ENCODE measurements at places on chromosomes 7 and 10.

DNA sequence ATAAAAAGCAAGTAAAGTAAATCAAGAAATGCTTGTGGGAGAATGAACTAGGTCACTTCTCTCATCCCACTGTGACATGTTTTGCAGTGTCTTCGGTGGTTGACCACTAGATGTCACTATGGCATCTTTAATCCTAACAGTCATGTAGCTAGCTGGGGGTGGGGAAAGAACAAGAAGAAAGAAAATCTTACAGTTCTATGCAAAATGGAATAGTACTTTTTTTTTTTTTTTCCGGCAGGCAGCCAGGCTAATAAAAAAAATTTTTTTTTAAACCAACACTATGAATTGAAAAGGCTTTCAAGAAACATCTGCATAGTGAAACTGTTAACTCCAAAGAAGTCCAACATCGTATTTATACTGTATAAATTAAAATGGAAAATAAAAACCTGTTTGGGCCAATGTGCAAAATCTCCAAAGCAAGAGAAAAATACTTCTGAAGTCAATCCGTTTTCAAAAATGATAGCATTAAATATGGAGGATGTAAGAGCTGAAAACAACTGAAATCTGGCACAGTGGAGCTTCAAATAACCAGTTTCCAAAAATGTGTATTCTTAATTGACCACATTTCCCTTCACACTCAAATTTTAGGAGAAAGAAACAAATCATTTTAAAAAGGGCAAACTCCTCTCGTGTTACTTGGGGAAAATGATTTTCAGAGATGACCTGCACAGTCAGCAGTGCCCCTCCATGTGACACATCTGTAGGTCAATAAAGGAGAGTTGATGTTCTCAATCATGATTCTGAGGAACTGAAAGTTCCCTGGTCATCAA, 38.5 kb downstream of the CDK1 start:
- no peak for DNase-seq

DNA sequence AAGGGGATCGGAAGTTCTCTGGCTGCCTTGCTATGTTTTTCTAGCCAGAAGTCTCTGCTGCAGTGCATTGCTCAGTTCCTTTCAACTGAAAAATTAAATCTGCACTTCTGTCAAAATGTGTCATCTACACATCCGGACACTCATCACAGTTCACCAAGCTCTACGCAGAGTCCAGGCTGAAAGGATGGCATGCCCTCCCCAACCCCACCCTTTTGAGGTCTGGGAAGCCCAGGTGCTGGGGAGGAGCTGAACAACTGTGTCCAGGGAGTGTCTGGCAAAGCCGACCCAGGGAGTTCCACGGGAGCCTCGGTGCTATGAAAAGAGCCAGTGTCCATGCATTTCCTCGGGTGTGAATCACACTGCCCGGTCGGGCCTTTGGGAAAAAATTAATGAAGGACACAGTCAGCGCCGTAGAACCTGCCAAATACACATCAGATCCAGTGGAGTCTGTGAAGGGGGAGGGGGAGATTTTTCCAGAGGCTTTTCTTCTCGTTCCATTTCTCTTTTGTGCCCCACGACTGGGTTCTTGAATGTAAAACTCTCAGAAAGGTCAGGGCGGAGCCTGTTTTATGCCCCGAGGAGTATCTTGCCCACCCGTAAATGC, 757 bp upstream of the PALS2 start:
- peak; percentile 81 for DNase-seq

DNA sequence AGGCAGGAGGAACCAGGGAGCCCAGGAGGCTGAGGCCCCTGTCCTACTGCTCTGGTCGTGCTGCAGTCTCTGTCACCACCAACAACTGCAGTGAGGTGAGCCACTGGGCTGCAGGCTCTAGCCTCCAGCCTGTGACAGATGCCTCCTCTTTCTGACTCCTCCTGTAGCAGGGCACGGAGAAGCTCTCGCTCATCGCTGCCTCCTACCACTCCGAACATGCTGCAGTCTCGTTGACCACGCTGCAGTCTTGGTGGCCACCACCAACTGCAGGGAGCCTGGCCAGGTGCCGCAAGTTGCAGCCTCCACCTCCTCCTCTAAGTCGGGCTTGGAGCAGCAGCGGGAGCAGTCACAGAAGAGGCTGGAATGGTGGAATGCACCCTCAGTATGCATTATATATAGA, 22.1 kb upstream of the VOPP1 start:
- no peak for DNase-seq

DNA sequence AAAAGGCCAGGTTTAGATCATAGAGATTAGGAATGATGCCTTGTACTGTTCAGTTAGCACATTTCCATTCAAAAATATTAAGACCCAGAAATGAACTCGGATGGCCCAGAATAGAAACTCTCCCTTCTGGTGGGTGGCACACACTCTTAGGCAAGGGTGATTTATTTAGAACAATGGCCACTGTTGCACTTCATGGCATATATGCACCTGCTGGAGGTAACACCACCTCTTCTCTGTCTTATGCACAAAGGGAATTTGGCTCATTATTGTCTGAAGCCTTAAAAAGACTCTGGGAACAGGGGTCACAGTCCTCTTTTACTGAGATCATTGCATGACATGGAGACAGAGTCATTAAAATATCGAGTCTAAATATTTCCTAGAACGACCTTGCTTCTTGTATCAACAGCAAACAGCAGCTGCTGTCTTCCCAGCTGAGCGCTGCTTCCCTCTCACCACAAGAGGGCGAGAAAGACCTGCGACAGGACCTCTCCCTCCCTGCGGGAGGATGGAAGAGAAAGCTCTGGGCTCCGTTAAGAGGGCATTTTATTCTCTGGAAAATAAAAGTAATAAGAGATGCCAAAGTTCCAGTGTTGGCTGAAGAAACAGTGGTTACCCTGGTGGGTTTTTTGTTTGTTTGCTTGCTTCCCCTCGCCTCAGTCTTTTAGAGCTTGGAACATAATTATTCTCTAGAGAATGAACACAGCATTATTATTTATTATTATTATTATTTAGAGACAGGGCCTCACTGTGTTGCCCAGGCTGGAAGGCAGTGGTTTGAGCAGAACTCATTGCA, 13.5 kb upstream of the BAMBI start:
- DNase-seq, result peak; percentile 90

GRCh38 chr10:23643111-23643780, 204.4 kb downstream of the OTUD1 start:
- no peak for DNase-seq

DNA sequence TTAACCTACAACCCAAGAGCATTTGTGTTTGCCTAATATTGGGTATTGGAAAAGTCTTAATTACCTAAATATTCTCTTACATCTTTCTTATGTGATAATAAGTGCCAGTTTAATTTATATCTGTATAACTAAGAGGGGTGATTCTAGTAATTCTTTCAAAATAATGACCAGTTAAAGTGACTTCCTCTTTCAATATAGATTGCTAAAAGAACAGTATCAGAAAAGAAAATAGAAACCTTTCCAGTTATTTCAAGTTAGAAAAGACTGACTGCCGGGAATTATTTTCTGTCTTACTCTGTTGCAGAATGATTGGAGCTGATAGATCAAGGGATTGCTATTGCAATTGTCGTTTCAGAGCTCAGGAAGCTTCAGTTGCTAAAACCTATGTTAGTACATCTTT, 525.0 kb upstream of the SEMA3D start:
- no peak for DNase-seq

GRCh38 chr10:23258516-23258915, 66.4 kb downstream of the PTF1A start:
- no peak for DNase-seq

GRCh38 chr7:76314042-76314721, 11.7 kb downstream of the HSPB1 start:
- peak; percentile 98 for DNase-seq

DNA sequence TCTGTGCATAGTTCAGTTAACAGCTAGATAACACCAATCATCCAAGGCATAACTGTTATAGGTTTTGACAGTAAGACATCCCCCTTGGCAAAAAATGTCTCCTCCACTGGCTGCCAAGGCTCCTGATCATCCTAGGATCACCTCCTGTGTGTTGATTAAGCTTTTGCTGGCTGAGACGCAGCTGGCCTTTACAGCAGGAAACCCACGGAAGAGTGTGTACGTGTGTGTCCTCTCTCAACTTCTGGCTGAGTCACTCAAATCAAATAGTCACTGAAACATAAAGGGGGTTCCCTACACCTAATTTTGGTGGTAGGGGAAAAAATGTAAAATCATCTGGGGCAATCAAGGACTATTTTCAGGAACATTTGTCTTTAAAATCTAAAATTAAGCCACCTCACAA, 208.8 kb downstream of the CTNNA3 start:
- DNase-seq, result no peak

GRCh38 chr7:80902716-80903308, 16.0 kb downstream of the SEMA3C start:
- DNase-seq, result no peak

DNA sequence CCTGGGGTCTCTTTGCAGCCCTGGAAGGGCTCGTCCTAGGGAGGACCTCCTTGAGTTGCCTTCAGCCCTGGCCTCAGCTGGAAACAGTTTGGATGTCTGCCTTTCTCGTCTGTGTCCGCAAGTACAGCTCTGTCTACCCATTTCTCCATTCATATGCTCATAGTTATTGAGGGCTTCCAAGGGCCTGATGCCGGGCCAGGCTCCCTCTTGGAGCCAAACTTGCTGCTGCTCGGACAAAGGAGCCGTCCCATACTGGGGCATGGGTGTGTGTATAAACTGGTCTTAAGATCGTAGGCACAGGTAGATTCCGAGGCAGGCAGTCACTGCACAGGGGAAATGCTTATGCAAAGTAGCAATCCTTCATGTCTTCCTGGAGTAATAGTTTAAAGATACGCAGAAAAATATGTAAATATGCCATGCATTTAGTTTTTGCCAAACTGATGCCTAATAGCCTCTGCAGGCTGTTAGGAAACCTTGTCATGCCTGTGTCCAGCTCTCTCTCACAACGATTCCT, 117.0 kb upstream of the BTBD16 start:
- DNase-seq, result peak; percentile 10

GRCh38 chr7:129370812-129371211, 63.4 kb upstream of the STRIP2 start:
- DNase-seq, result no peak

DNA sequence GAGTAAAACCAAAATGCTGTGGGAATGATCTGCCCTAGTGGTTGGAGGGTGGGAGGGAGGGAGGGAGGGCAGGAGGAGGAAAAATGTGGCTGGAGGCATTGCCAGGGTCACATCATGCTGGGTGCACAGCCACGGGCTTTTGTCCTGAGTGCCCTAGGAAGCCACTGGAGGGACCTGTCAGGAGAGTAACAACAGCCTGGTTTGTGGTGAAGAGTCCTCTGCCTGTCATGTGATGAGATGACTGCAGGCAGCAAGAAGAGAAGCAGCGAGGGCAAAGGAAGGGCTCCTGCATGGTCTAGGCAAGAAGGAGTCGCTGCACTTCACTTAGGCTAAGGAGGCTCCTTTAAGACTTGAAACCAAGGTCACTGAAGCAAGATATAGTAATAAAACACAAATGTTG, 65.6 kb downstream of the PKD1L1 start:
- no peak for DNase-seq

DNA sequence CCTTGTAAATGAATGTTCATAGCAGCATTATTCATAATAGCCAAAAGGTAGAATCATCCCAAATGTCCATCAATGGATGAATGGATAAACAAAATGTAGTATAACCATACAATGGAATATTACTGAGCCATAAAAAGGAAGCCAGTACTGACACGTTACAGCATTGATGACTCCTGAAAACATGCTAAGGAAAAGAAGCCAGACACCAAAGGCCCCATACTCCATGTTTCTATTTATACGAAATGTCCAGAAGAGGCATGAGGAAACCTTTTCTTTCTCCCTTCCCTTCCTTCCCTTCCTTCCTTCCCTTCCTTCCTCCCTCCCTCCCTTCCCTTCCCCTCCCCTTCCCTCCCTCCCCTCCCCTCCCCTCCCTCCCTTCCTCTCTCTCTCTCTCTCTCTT, 131.9 kb downstream of the JAZF1 start:
- DNase-seq, result no peak

- no peak for DNase-seq
These were observed 182.4 kb downstream of the MYOF start for GRCh38 chr10:93299606-93300287.

- DNase-seq, result peak; percentile 91
These were observed 106.2 kb downstream of the SNX10 start for GRCh38 chr7:26397796-26398426.

DNA sequence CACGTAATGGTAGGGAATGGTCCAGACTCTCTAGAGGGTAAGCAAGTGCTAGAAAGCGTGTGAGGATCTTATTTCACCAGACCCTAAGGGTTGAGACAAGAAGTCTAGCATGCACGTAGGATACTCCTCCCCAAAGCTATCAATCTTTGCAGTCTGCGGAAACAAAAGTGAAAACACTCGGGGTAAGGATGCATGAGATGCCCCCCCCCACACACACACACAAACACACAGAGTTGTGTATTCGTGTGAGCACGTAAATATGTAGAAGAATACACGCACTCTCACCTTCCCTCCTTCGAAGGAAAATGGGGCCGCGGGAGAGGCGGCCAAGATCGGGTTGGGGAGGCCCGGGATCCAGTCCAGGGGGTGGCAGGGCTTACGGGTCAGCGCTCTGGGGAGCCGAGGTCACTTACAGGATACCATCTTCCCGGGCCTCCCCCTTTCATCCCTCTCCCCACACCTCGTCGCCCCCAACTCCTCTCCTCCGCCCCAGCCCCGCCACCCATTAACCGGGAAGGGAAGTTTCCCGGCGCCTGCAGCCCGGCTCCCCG, 455 bp downstream of the CUL2 start:
- no peak for DNase-seq

DNA sequence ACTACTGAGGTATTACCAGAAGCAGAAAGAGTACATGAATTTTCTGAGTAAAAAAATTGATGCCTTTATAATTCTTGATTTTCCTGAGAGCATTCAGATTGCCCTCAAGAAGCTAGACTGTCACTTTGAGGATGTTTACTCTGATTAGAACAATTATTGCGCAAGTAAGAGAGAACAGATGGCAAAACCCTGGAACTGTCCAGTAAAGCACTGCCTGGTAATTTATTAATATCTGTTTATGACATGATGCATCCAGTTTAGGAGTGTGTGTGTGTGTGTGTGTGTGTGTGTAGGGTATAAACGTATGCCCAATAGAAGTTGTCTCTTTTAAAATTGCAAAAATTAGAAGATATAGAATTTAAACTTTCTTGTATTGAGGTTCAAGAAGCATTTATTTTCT, 379.7 kb downstream of the PHTF2 start:
- no peak for DNase-seq

DNA sequence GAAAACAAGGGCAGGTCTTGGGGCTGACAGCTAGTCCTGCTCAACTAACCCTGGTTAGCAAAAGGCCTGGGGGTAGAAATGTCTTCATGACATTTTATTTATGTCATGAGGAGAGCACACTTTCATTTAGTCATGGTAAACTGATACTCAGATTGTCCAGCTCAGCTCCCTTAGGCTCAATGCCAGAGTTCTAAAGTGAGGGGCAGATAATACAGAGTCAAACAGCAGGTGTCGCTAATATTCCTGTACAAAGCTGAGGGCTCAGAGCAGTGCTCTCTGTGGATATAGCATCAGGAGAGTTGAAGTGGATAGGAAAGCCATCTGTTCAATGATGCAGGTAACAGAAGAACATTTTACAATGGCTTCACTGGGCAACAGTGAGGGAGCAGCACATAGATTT, 26.8 kb upstream of the CALCR start:
- DNase-seq, result no peak

- DNase-seq, result no peak
These were observed 606 bp upstream of the LAMB1 start for GRCh38 chr7:108003599-108003935.

GRCh38 chr10:119414081-119414611, 128.4 kb downstream of the RGS10 start:
- no peak for DNase-seq
